ENCODE measurements at places on chromosomes 11 and 22.

GRCh38 chr11:110311783-110312579 is 15.6 kb upstream of the RDX start:
- no peak for DNase-seq

- DNase-seq: no peak
Measured at GRCh38 chr11:60116996-60117790, 28.7 kb downstream of the MS4A2 start.

DNA sequence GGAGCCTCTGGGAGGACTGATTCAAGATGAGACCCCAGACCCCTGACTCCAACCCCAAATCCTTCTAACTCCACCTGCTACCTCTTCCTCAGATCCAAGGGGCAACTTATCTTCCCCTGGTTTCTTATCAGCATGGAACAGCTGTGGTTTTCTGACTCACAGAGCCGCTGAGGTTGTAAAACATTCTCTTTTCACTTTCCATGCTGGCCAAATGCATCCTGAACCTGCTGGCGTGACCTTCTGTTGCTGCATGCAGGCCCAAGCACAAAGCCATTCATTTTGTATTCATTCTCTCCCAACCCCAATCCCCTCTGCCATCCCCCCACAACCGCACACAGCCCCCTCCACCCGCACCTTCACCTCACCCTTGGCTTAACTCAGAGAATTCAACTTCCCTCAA is 70.3 kb downstream of the SEZ6L start:
- no peak for DNase-seq

DNA sequence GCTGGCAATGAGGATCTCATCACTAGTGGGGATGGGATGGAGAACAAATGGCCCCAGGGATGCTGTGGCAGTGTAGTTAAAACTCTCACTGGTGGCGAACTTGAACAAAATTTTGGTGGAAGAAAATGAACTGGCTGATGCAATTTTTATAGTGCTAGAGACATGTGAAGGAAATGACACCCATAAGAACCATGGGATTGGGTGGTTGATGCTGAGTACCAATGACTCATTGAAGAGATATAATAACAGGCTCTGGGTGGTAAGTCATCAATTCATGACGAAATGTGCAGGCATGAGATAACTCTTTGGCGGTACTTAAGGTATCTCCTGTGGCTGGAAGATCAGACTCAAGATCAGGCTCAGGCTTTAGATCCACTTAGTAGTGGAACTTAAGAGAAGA is 172.9 kb upstream of the DDI1 start:
- DNase-seq: no peak

DNA sequence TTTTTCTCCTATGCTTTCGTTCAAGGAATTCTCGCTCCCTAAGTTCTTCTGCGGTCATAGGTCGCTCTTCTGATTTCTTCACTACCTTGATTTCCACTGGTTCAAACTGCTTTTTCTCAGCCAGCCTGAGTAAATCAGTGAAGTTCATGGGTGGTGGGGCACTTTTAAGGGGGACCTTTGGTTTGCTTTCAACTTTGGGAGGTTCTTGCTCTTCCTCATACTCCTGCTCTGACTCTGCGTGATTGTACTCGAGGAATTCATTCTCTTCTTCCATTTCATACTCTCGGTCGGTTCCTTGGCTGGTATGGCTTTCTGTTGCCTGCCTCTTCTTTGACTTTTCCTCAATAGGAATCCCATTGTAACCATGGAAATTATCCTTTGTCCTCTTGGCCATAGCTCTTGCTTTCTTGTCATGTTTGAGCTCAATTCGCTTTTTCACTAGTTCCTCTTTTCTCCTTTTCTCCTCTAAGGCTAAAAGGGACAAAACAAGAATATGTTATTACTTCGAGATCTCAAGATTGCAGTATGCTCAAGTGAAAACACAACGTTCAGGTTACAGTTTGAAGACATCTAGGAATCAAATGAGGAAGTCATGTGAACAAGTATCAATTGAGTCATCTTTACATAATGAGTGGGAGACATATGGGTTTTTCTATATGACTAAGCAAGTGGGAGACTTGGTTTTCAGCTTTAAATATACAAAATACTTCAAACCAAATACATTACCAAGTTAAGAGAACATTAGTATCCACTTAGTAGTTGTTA is 16.2 kb downstream of the MISFA start:
- DNase-seq: no peak

DNA sequence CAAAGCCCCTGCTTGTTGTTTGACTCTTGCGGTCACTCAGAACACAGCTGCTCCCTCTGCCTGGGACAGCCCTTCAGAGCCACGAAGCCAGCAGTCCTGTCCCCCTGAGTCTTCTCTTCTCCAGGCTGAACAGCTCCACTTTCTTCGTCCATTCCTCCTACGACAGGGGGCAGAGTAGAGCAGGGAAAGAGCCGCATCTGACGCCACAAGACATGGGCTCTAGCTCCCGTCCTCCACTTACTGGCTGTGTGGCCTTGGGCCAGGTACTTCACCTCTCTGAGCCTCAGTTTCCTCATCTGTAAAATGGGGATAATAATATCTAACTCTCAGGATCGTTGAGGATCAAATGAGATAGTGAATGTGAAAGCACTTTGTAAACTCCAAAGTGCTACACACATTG is 29.9 kb downstream of the CHRDL2 start:
- no peak for DNase-seq

DNA sequence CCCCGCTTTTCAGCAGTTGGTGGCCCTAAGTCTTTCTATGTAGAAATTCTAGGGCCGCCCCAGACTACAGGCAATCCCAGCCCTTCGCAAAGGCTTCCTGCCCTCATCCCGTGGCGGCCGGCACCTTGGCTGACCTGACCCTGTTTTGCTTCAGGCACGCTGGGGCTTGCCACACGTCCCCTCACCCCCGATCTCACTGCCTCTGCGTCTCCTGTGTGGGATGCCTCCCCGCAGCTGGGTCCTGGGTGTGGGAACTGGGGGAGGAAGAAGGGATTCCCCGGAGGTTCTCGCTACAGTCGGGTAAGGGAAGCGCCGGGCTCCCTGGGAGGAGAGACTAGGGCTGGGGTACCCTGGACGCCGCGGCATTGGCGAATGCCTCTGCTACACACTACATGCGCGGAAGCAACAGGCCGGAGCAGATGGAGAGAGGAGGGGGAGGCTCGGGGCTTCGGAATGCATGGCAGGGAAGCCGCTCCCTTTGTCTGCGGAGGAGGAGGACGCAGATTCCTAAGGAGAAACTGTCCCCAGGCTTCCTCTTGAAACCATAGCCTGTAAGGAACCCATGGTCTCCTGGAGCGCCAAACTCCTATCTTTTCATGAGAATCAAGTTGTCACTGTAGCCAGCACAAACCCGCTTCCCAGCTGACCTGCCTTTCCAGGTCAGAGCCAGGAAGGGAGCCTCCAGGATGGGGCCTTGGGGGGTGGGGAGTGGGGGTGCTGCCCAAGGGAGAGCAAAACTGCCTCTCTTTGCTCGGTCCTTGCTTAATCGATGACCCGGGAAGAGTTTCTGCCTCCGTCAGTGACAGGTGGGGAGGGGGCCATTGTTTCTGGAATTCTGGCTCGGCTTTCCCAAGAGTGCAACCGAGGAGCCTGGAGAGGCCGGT is 1.4 kb downstream of the DTX4 start:
- DNase-seq: no peak

GRCh38 chr11:119108857-119109221 is 1.7 kb downstream of the C2CD2L start:
- no peak for DNase-seq

GRCh38 chr22:44885806-44886360 is 123.9 kb downstream of the PHF21B start:
- no peak for DNase-seq

- no peak for DNase-seq
Measured at GRCh38 chr11:115996808-115997188, 492.6 kb upstream of the CADM1 start.

DNA sequence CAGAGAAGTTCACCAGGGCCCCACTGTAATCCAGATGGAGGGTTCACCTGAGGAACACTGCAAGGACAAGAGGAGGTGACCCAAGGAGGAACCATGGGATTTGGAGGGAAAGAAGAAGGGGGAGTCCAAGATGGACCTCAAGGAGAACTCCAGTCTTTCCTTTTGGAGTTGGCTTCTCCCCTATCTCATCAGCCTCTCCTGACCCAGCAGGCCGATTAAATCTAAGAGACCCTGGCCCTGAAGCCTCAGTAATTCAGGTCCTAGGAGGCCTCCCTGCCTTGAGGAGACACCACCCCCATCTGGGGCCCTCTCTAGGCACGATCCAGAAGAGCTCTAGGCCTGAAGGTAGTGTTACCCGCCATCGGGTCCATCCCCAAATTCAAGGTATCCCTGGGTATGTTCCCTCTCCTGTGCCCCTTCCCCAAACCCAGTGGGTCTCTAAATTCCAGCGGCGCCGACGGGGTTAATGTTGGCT is 15.1 kb upstream of the DGKZ start:
- no peak for DNase-seq

DNA sequence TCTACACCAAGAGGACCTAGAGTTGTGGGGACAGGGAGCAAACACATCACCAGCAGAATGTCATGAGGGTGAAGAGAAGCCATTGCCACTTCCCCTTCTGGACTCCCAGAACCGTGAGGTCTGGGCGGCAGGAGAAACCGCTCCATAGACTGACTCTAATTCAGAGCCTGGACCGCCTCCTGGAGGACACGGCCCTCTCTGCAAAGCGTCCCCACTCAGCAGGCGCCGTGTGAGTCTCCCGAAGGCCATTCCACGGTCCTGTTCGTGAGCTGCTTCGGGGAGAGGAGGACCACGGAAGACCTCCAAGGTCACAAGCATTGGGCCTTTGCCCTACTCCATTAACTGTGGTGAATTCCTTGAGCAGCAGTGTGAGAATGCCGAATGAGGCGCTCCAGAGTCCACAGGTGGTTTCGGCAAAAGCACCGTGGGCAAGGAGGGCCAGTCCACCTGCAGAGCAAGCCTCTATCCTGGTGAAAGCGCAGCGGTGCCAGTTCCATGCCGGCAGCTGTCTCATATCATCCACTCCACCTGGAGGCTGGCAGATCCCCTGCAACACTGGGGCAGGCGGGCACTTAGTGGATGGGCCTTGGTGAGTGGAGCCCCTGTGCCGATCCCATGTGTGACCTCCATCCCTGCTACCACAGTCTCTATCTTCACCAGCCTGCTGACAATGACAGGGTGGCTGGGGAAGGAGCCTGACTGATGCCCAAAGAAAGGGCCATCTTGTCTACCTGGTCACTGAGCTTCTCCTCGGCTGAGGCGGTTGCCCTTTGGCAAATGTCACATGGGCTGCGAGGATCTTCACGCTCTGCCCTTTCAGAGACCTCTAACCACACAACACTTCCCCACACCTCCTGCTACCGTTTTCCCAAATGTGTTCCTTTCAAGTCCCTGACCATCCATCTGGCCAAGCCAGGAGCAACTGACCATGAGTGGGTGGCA is 7.5 kb downstream of the C11orf21 start:
- no peak for DNase-seq

GRCh38 chr11:7057641-7058040 is 31.2 kb upstream of the RBMXL2 start:
- DNase-seq: no peak

DNA sequence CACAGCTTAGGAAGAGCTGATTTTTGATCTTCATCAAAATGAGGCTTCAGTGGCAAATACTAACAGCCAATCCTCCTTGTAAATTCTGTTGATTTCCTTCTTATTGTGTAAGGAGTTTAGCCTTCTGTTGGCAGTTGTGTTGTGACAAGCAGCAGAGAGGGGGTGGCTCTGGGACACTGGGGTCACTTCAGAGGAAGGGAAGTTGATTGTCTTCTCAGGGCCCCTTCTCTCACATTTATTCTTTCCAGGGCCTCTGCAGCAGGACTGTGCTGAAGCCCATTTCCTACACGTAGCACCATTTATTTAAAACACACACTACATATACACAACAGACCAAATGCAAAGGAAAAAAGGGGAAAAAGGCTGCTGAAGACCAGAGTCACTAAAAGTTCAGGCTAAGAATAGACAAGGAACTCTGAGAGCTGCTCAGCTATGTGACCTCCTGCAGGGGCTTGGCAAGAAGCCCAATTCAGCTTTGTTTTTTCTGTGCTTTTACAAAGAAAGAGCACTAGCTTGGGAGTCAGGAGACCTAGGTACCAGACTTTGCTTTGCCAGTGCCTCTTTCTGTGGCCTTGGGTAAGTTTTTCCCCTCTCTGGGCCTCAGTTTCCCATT is 28.3 kb upstream of the UPB1 start:
- no peak for DNase-seq

GRCh38 chr11:93407777-93408401 is 77.3 kb downstream of the DEUP1 start:
- no peak for DNase-seq

DNA sequence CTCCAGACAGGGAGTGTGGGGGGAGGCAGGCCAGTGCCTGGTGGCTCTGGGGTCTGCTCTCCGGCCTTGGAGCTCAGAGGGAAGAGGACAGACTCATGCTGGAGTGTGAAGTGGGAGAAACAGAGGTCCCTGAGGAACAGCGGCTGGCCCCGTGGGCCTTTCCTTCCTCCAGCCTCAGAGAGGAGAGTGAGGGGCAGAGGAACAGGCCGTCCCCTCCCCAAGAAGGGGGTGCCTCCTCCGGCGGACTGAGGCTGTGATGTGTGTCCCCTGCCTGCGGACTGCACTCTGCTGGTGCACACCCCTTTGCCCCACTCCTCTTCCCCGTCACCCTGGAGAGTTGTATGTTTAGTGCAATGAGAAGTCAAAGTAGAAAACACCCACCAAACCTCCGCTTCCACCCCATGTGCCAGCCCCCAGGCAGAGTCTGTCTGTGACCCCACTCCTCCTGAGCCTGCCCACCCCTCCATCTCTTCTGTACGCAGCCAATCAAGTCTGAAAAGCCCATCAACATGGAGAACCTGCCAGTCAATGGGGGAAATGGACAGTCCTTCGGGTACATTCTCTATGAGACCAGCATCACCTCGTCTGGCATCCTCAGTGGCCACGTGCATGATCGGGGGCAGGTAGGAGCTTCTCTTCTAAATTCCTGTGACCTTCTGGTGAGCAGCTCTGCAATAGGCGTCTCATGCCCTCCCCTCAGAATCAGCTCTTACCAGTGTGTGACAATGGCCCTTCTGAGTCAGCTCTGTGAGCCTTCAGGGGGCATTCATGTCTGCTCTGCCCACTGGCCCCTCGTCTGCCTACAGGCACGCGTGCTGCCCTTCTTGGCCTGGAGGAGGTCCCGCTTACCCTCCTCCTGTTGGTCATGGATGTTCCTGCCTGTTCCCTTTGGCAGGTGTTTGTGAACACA is 39.0 kb downstream of the GLB1L2 start:
- no peak for DNase-seq

- no peak for DNase-seq
Measured at GRCh38 chr11:95241681-95242081, 10.7 kb upstream of the SESN3 start.

- DNase-seq: no peak
Measured at GRCh38 chr11:115580927-115581680, 76.9 kb upstream of the CADM1 start.

GRCh38 chr11:19800714-19801519 is 88.3 kb downstream of the NAV2 start:
- DNase-seq: no peak

- peak; percentile 45 for DNase-seq
Measured at GRCh38 chr11:113204280-113204679, 110.1 kb upstream of the TTC12 start.

DNA sequence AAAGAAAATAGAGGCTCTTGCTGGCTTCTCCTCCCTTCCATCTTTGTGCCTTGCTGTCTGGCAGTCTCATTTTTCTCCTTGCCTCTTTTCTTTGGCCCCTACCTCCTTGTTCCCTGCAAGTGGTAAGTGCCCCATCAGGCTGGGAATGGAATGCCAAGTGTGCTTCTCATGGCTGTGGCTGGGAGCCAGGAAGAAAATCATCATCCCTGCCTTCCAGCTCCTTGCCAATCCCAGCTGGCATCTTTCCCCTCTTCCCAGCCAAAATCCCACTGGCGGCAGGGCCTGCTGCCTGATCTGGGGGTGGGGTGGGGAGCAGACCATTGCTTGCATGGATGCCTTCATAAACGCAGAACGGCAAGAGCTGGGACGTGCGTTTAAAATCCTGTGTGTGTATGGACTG is 27.0 kb upstream of the SLC25A18 start:
- DNase-seq: no peak

Data from CD4-positive, alpha-beta T cell treated with Interferon gamma for 1 hour (primary cell).